ENCODE measurements at places on chromosomes 11 and 22. TPM values are rescaled to one million over a fixed set of nuclear protein-coding genes. Genes with fewer than 3 reads are reported as not detected.

DNA sequence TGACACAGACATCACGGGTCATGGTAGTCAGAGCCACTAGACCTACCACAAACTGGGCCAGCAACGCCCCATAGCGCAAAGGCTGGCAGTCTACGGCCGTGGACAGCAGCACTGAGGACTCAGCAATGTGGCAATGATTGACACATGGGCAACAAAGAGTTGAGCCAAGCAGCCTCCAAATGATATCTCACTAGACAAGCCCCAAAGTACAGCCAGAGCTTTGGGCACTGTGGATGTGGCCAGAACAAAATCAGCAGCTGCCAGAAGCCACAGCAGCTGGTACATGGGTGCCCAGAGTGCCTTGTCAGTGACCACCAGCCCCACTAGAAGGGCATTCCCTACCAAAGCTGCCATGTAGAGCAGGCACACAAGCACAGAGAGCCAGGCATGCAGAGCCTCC lies 11.2 kb upstream of the UBQLNL start:
- H3K4me1 ChIP-seq: no peaks in the 10 kb centered on the region
- no peak overlapping the region for H3K27ac ChIP-seq
- H3K4me3 ChIP-seq: no peak overlapping the region

GRCh38 chr22:36373258-36373579 lies 14.5 kb downstream of the MYH9 start:
- H3K27ac ChIP-seq: peak overlapping the region; percentile 96
- H3K4me3 ChIP-seq: peak overlapping the region; percentile 91
- DNase-seq: no peak
- peaks cover 87% of the 10 kb centered on the region for H3K4me1 ChIP-seq
- peaks cover 42% of the 10 kb centered on the region for H3K36me3 ChIP-seq
- no peaks in the 10 kb centered on the region for H3K27me3 ChIP-seq

- no peak overlapping the region for H3K27ac ChIP-seq
- H3K36me3 ChIP-seq: no peaks in the 10 kb centered on the region
These were observed 743.4 kb upstream of the CNTN5 start for GRCh38 chr11:98277251-98277912.

DNA sequence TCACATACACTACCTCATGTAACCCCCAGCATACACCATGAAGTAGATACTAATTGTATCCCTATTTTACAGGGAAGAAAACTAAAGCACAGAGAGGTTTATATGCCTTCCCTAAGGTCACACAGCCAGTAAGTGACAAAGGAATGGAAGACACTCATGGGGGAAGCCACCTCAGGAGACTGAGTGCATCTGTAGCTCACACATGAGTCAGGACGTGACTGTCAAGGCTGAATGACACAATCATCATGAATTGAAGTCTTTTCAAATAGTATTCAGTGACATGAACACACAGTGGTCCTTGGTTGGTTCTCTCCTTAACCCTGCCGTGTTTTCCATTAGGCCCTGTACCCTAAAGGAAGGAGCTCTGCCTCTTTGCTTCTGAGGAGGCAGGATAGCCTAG lies 463.0 kb downstream of the NTM start:
- no peaks in the 10 kb centered on the region for H3K27me3 ChIP-seq
- no peak overlapping the region for H3K4me3 ChIP-seq
- no peaks in the 10 kb centered on the region for H3K4me1 ChIP-seq
- no peaks in the 10 kb centered on the region for H3K36me3 ChIP-seq

- H3K27ac ChIP-seq: peak overlapping the region; percentile 88
- H3K4me1 ChIP-seq: peaks cover 51% of the 10 kb centered on the region
- no peaks in the 10 kb centered on the region for H3K27me3 ChIP-seq
- peak; percentile 83 for DNase-seq
- H3K36me3 ChIP-seq: peaks cover 26% of the 10 kb centered on the region
- H3K4me3 ChIP-seq: peak overlapping the region; percentile 90
These were observed 1.4 kb downstream of the MFNG start for GRCh38 chr22:37484480-37485394.

DNA sequence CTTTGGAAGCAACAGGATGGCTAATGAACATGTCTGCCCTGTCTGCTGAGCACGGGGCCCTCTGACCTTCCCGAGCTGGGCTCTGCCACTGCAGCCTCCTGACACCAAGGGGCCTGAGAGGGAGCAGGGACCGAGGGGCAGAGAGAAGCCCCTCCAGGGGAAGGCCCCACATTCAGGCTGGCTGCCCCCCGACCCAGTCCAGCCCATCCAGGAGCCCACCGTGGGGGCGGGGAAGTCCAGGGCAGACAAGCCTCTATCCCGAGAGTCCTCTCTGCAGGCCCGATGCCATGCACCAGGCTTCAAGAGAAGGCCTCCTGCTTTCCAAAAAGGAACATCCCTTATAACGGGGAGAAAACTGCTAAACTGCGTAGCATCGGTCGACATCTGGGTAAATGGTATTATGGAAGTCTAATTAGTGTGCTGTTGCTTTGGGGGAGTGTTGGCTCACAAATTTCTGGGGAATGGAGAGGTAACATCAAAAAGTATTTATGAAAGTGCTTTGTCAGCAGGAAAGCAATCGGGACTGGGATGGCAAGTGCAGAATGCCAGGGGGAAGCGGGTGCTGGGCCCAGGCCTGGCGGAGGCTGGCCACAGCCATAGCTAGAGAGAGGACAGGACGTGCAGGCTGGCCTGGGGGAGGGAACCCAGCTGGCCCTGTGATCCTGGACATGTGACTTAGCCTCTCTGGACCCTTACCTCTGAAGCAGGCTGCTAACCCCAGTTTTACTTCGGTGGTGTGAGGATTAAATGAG lies 5.3 kb upstream of the SHISAL1 start:
- DNase-seq: no peak
- no peaks in the 10 kb centered on the region for H3K36me3 ChIP-seq
- no peak overlapping the region for H3K4me3 ChIP-seq
- H3K27ac ChIP-seq: no peak overlapping the region
- peaks cover 18% of the 10 kb centered on the region for H3K4me1 ChIP-seq
- peaks cover 7% of the 10 kb centered on the region for H3K27me3 ChIP-seq

DNA sequence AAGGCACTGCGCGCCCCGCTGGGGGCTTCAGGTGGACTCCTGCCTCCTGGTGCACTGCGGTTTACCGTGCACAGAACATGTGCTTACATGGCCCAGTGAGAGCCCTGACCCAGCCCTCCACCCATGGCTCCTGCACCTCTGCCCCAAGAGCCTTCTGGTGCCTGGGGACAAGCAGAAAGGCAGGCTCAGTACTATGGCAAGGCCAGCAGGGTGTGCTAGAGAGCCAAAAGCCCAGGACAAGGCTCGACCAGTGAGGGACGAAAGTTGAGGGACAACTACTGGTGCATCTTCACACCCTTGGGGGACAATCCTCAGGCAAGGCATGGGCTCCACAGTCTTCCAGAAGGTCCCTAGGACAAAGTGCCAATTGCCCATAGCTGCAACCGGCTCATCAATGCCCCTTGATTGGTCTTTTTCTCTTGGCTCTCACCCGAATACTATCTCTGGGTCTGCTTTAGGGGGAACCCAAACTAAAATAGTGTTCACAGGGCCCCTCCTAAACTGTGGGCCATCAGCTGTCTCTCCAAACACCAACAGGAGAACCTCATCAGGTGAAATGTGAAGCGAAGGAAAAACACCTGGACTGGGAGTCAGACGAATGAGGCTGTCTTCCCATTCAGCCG lies 13.5 kb downstream of the PGA5 start:
- no peaks in the 10 kb centered on the region for H3K36me3 ChIP-seq
- no peak overlapping the region for H3K27ac ChIP-seq
- no peaks in the 10 kb centered on the region for H3K4me1 ChIP-seq
- peak; percentile 76 for DNase-seq
- no peak overlapping the region for H3K4me3 ChIP-seq

GRCh38 chr11:25206762-25207161 lies 709.9 kb downstream of the LUZP2 start:
- H3K4me3 ChIP-seq: no peak overlapping the region
- H3K27me3 ChIP-seq: no peaks in the 10 kb centered on the region
- H3K36me3 ChIP-seq: no peaks in the 10 kb centered on the region
- H3K4me1 ChIP-seq: no peaks in the 10 kb centered on the region

GRCh38 chr11:33692541-33692940 lies 8.1 kb downstream of the C11orf91 start:
- no peak overlapping the region for H3K4me3 ChIP-seq
- H3K4me1 ChIP-seq: peaks cover 10% of the 10 kb centered on the region
- H3K27me3 ChIP-seq: peaks cover 16% of the 10 kb centered on the region

GRCh38 chr11:70667767-70668166 lies 269.4 kb downstream of the CTTN start:
- DNase-seq: no peak
- peaks cover 3% of the 10 kb centered on the region for H3K27me3 ChIP-seq
- no peaks in the 10 kb centered on the region for H3K4me1 ChIP-seq
- H3K4me3 ChIP-seq: no peak overlapping the region
- H3K27ac ChIP-seq: no peak overlapping the region

DNA sequence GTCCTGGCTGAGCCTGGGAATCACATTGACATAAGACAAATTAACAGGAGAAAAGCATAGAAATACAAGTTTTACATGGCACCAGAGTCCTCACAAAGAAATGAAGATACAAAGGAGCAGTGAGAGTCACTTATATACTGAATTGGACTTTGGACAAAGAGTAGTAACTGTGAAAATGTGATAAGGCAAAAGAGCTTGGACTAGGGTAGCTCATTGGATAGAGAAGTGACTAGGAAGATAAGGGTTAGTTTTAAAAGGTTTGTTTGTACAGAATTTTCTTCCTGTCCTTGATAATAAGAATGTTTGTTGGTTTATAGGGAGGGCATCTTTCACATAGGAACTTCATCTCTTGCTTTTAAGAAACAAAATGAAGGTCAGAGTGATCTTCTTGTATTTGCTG lies 17.9 kb upstream of the NUCB2 start:
- H3K27ac ChIP-seq: no peak overlapping the region
- H3K27me3 ChIP-seq: peaks cover 3% of the 10 kb centered on the region
- no peak overlapping the region for H3K4me3 ChIP-seq
- H3K36me3 ChIP-seq: no peaks in the 10 kb centered on the region
- DNase-seq: no peak

DNA sequence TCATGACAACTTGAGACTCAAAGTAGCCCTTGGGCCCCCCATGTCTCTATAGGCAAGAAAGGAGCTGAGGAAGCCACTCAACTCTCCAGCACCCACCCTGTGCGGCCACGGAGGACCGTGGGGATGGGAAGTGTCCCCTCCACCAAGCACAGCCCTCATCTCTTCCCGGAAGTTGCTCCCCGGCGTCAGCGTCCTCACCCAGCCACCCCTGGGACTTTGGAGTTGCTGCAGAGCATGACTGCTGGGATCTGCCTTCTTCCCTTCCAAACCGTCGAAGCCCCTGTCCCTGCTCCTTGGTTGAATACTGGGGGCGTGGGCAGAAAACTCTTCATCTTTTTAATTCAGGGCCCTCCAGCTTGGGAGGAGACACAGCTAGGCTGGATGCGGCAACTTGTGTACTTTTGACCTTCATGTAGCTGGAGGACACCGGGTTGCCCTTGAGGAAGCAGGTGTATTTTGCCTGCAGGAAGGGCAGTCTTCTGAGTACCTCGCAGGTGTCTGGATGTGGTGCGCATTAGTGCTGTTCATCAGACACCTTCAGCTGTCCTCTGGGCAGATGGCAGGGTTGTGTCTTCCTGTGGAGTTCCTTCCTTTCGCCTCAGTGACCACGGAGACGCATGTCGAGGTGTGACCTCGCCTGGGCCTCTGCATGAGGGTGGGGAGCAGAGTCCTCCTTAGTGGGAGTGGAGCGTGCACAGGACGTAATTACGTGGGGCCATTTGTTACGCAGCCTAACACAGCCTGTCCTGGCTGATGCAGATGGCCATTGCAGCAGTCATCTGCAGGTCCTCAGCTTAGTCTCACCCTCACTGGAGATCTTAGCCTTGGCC lies 12.2 kb upstream of the IFITM3 start:
- H3K4me3 ChIP-seq: peak overlapping the region; percentile 19
- DNase-seq: no peak
- H3K4me1 ChIP-seq: peaks cover 63% of the 10 kb centered on the region
- peaks cover 18% of the 10 kb centered on the region for H3K36me3 ChIP-seq
- H3K27ac ChIP-seq: peak overlapping the region; percentile 40

DNA sequence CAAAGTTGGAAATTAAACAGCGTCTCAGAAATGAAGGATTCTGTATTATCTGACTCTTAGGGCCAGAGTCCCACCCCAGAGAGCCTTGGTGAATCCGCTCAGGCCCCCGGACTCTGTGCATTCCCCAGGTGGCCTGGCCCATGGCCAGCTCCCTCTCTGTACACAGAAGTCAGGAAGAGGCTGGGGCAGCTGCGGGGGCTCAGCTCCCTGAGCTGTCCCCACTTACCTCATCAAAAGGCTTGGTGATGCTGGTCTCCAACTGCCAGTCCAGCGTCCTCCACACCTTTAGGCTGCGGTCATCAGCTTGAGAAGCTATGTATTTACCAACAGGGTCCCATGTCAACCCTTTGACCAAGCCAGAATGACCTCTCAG lies 35.0 kb downstream of the HIRA start:
- peaks cover 12% of the 10 kb centered on the region for H3K36me3 ChIP-seq
- no peaks in the 10 kb centered on the region for H3K27me3 ChIP-seq
- no peak overlapping the region for H3K4me3 ChIP-seq
- no peak overlapping the region for H3K27ac ChIP-seq
- DNase-seq: no peak
- no peaks in the 10 kb centered on the region for H3K4me1 ChIP-seq

- peaks cover 19% of the 10 kb centered on the region for H3K27me3 ChIP-seq
- H3K4me3 ChIP-seq: peak overlapping the region; percentile 75
- H3K4me1 ChIP-seq: peaks cover 16% of the 10 kb centered on the region
- no peak for DNase-seq
- H3K36me3 ChIP-seq: peaks cover 3% of the 10 kb centered on the region
These were observed 1.8 kb downstream of the TMEM86A start for GRCh38 chr11:18700375-18700774.

DNA sequence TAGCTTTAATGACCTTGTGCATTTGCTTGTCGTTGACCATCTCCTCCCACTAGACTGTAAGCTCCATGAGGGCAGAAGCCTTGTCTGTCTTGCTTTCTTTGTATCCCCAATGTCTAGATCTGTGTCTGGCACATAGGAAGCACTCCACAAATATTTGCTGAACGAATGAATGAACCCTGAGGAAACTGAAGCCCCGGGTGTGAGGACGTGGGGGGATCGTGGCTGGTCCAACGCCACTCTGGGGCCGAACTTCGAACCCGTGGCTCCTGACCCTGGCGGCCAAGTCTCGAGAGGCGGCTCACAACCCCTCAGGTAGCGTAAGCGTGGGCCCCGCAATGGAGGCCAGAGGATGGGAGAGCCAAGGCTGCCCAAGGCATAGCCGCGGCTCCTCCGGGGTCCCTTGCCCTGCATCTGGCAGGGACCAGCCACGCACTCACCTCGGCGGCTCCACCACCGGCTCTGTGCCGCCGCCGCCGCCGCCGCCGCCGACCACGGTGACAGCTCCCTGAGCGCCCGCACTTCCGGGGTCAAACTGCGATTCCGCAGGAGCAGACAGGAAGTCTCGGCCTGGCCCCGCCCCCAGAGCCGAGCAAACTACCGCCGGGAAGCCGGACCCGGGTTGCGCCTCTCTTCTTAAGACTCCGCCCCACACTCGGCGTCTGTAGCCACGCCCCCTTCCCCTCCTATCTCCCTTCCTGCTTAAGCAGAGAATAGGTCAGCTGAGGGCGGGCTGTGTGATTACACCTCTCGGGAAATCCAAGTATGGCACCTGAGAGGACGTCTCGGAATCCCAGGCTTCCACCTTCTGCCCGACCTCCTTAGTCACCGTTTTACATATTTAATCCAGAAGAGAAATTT lies at the start of gene ASCC2:
Gene ASCC2 (minus strand): TSS at position 534 of the 858 bp plus-strand sequence. CDS start 5,949 bp downstream, outside the sequence.
- peak; percentile 99 for DNase-seq
- peaks cover 12% of the 10 kb centered on the region for H3K36me3 ChIP-seq
- peaks cover 9% of the 10 kb centered on the region for H3K27me3 ChIP-seq
- peaks cover 29% of the 10 kb centered on the region for H3K4me1 ChIP-seq

INPP5J gene
- total RNA-seq: 0.39 TPM

GNG3 gene
- total RNA-seq: not detected

TCN2 gene
- 0.94 TPM for total RNA-seq

Data from activated naive CD8-positive, alpha-beta T cell treated with anti-CD3 and anti-CD28 coated beads, Interleukin-2, amount 10 ng/mL, durations not matched to agents 7 days and 5 days (primary cell).